Activated CD4-positive, alpha-beta memory T cell treated with anti-CD3 and anti-CD28 coated beads for 36 hours (primary cell): ENCODE measurements at places on chromosomes 11 and 22. TPM values are rescaled to one million over a fixed set of nuclear protein-coding genes. Genes with fewer than 3 reads are reported as not detected.

GRCh38 chr11:120098503-120099020, 39.4 kb downstream of the TRIM29 start:
- DNase-seq = no peak

GRCh38 chr22:29150701-29151100, 55.0 kb upstream of the EMID1 start:
- DNase-seq = no peak

DNA sequence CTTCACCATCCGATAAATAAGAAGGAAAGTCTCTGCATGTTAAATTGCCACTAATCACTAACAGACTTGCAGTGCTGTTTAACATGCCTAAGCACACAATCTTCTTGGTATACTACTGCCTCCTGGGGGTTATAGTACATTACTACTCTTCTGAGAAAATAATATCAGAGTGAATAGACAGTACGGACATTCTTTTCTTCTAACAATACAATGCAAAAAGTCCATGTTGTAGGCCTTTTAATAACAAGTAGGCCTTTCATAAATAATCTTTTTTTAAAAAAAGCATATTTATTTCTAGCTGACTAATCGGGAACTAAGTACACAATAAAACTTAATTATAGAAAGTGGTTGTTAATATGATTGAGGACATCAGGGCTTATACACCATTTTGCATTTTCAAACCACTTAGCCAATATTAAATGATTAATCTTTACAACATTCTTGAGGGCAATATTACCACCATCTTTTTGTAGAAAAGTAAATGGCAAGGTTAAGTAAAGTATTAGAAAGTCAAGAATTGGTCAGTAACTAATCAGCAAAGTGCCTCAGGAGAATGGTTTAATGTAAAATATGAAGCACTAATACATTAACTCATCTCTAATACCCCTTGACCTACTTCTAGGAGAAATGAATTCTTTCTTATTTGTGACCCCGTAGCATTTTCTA, 84.7 kb downstream of the TTC28 start:
- no peak for DNase-seq

- no peak for DNase-seq
Measured at GRCh38 chr11:93494357-93494756, 48.8 kb downstream of the SMCO4 start.

GRCh38 chr11:863023-863909, 20.6 kb downstream of the TSPAN4 start:
- DNase-seq = no peak

- DNase-seq = no peak
Measured at GRCh38 chr11:100823360-100823759, 136.3 kb downstream of the ARHGAP42 start.

DNA sequence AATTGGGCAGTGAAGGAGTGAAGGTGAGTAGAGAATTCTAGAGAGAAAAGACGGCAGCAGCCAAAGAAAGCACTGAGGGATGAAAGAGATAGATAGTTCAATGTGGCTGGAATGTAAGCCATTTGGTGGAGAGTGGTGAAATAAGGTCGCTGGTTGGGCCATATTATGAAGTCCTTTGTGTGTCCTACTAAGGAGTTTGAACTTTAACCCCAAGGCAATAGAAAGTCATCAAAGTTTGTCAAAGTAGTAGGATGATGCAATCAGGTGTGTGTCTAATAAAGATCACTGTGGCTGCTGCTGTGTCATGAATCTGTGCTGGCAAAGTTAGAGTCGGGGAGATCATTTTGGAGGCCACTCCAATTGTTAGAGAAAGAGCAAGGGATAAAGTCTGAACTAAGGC, 18.7 kb downstream of the RNF121 start:
- no peak for DNase-seq

DNA sequence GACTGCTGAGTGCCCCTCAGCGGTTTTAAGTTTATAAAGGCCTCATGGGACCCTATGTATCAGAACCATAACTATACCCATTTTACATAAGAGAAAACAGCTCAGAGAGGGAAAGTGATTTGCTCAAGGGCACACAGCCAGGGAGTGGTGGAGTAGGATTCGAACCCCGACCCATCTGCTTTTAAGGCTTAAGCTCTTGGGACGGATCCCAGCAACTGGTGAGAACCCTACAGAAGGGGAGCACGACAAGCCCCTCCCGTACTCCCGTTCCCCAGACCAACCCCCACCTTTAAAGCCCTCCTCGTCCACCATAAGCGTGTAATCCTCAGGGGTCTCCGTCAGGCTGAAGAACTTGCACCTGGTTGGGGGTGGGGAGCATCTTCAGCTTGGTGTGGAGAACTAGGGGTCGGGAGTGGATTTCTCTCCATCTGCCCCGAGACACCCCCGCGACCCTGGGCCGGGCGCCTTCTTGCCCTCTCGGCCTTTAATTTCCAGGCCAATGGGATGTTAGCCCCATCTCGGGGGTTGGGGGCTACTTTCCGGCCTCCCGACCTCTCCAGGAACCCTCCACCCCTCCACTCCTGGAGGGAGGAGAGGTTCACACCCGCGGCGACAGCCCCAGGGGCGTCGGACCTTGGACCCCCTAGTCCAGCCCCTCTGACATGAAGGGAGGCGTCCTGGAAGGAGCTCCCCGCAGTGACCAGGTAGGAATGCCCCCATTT, 725 bp downstream of the CASTOR1 start:
- DNase-seq = no peak

DNA sequence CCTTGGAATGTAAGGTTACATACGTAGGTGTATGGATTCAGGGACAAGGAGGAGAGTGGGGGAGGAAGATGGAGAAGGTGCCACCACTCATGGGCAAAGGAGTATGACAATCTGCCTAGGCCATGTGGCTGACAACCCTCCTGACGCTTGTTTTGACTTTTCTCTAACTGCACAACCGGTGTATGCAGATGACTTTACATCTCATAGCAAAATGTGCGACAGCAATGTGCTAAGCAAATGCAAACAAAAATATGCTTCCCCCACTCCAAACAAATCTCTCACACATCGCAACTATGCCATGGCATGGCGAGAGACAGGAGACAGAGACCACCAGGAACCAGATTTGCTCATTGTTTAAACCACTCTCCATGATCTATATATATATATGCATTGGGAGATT, 191.8 kb downstream of the BLID start:
- DNase-seq = no peak

DNA sequence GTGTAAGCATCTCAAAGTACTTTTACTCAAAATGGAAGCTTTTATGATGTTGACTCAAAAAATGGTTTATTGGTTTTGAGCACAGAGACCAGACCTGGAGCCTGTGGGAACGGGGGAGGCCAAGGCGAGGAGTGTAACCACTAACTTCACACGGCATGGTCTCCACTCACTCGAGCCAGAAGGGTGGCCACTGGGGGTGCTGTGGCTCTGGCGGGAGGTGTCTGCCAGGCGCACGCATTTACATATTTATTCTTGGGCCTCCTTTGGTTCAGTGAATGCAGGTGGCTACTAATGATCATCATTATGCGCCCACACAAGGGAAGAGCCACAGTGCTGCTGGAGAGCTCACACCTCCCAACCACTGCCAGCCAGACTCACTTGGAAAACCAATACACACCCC, 64.6 kb downstream of the FLRT1 start:
- no peak for DNase-seq

DNA sequence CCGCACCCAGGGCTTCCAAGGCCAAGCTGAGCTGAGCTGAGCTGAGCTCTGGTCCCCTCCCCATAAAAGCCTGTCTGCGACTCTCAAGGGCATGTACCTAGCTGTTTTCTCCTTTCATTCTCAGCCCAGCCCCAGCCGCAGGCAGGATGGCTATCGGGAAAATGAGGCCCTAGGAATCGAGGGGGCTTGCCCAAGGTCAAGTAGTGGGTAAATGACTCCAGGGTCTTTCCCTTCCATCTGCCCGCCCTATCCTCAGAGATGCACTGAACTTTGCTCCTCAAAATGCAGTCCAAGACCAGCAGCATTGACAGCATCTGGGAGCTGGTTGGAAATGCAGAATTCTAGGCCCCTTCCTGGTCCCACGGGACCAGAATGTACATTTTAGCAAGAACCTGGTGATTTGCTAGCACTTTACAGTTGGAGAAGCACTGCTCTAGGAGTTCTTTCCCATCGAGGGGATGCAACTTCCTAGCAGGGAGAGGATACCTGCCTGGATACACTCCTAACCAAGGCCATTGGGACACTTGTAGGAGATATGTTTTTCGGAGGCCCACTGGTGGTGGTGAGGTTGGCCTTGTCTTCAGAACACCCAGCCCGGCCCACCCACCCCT, 43.2 kb upstream of the ACCSL start:
- no peak for DNase-seq

DNA sequence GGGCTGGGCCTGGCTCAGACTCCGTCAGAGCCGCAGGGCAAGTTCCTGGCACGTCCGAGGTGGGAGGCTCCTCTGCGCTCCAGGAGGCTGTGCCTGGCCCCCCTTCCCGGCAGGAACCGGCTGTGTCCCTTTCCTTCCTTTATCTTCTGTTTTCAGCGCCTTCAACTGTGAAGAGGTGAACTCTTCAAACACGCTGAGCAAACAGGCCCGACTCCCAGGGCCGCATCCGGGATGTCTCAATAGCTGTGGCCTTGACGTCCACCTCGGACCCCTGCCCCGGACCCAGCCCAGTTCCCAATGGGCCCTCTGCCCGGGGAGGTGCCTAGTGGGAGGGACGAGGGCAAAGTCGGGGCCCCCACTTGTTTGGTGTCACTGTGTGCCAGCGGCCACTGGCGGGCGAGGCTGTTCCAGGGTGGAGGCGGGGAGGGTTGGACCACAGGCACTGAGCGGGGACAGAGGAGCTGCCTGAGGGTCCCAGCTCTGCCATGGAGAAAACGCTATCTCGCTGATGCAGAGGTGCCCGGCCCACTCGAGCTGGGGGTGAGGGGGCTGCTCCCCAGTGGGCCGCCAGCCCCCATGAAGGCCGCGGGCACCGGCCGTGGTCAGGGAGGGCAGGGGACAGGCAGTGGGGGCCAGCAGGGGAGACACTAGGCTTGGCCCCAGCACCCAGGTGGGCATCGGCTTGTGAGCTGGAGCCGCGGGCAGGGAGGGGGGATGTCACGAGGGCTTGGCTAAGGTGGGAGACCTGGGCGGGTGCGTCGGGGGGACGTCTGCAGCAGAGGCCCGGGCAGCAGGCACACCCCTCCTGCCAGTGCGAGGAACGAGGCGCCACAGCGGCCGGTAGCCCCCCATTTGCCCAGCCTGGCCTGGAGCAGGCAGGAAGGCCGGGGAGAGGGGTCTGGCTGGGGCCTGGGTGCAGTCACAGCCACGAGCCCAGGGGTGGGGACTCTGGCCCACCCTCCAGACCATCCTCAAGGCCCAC, 2.7 kb upstream of the MUC5B start:
- DNase-seq = no peak

- DNase-seq = no peak
Measured at GRCh38 chr22:33873186-33873585, 47.1 kb downstream of the LARGE1 start.

DNA sequence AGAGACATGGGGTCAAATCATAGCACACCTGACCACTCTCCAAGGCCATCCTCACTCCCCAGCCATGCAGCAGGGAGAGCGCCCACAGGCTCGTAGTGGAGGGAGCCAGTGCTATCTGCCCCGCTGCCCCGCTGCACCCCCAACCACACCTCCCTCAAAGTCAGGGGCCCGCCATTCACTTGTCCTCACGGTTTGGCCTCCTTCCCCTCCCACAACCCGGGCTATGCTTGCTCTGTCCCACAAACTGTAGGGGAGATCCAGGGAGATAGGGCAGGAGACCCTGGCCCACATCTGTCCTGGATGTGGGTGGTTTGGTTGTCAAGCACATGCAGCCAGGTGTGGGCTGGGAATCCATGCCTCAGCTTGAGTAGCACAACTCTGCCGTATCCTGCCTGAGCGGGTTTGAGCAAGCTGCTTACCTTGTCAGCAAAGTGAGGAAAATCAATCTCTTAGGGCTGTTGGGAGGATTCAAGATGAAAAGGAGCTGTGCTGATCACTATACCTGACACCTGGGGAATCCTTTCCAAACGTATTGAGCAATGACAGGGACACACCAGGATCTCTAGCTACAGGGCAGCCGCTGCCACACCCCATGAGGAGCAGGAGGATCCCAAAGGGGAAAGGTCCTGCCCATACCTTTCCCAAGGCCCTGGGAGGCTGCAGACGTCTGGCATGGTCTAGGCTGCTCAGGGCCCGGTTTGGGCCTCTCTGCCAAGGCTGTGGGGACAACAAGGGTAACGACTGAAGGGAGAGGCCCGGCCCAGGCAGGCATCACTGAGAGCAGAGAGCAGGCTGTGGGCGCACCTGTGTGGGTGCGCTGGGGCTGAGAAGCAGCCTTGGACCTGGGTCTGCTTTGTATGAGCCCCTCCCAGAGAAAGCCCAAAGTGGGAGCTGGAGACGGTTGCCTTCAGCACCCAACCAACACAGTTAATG, 23.3 kb downstream of the KCNJ5 start:
- DNase-seq = no peak

- DNase-seq = no peak
Measured at GRCh38 chr22:24977370-24978221, 25.1 kb downstream of the KIAA1671 start.

- no peak for DNase-seq
Measured at GRCh38 chr11:117840881-117841550, 16.5 kb upstream of the FXYD2 start.

- no peak for DNase-seq
Measured at GRCh38 chr22:19807914-19808872, 46.5 kb downstream of the GNB1L start.

DNA sequence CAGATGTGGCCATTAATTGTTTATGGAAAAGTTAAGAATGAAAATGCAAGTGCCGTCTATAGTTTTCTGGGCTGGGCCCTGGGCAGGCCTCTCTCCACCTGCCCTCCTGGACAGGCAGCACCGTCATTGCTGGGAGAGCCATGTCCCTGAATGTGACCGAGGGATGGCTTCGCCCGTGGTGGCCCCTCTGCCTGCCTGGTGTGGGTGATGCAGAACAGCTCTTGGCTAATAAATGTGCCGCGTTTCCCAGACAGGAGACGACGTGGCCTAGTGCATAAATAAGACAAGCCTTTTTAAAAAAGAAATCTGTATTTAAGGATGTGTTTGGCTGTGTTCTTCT, 407.3 kb downstream of the TBC1D22A start:
- no peak for DNase-seq

GRCh38 chr11:64998690-64999431, 2.1 kb upstream of the BATF2 start:
- peak; percentile 15 for DNase-seq

- DNase-seq = no peak
Measured at GRCh38 chr22:31504282-31504681, 7.9 kb downstream of the SFI1 start.

GRCh38 chr22:50691521-50691920, 18.9 kb downstream of the SHANK3 start:
- peak; percentile 65 for DNase-seq

Gene OR52N4
- 0.62 TPM for total RNA-seq

Gene GPR83
- not detected for total RNA-seq

Gene HBD
- total RNA-seq = not detected

Gene MAML2
- 24.2 TPM for total RNA-seq

Gene GDPD4
- not detected for total RNA-seq

Gene TMPRSS5
- total RNA-seq = 1.1 TPM

Gene ACR
- total RNA-seq = not detected

Gene OR56A4
- total RNA-seq = not detected

Gene CHRDL2
- total RNA-seq = not detected

Gene POTEH
- not detected for total RNA-seq

Gene UPK3A
- not detected for total RNA-seq

Gene TESMIN
- 6.6 TPM for total RNA-seq

Gene OR8B4
- total RNA-seq = not detected
